Putamen (tissue), 1 donor: ENCODE measurements at places on chromosomes 5 and 9.
A peak's percentile ranks its signal among the peaks of the same experiment; 100 is the strongest.

GRCh38 chr9:17462869-17463464, 115.9 kb upstream of the SH3GL2 start:
- DNase-seq: peak; percentile 20

DNA sequence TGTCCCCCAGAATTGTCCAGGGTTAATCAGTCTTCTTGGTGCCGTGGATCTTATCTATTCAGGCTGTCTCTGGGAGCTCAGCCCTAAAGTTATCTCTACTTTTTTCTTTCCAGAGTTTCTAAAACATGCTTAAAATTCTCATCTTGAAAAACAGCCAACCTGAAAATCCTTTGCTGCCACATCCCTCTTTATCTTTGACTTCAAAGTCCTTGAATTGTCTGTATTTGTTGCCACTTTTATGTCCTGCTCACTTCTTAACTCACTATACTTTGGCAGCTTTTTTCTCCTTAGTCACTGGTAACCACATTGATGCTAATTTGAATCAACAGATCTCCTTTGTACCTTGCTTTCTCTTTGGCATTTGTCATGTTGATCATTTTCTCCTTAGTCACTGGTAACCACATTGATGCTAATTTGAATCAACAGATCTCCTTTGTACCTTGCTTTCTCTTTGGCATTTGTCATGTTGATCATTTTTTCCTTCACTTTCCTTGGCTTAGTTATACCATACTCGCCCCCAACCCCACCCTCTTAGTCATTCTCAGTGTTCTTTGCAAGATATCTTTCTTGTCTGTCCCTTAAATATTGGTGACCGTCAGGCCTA, 8.5 kb downstream of the DMXL1 start:
- DNase-seq: no peak

DNA sequence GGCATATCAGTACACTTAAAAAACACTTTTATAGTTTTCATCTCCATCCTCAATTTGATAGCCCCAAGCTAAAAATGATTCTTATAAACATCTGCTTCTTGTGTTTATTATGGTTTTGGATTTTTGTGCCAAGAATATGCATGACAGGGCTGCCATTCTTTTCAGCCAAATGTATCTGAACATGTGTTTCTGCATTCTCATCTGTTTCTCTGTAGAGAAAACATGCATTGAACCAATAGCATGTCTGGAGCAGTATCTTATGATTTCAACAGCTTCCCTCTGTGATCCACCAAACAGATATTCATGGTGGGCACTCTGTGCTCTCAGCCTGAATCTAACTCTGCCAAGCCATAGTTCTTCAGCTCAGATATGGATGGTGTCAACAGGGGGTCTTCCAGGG, 99.3 kb upstream of the ERCC6L2 start:
- no peak for DNase-seq

DNA sequence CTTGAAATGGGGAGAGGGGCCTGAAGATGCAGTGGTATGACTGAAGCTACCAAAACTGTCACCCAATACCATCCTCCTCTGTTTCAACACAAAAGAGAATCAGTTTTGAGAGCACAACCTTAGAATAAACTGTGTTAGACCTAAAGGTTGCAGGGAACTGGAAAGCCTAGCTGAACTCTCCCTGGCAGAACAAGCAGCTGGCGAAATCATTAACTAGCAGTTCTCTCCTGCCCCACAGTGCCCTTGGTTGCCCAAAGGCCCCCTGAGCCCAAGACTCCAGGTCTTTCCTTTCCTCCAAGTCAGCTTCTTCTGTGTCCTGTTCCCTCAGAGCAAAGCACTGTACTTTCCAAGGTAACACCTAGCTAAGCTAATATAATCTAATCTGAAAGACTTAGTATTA, 135.4 kb upstream of the SLC30A5 start:
- no peak for DNase-seq

- no peak for DNase-seq
Measured at GRCh38 chr9:136020206-136020605, 59.0 kb upstream of the UBAC1 start.

DNA sequence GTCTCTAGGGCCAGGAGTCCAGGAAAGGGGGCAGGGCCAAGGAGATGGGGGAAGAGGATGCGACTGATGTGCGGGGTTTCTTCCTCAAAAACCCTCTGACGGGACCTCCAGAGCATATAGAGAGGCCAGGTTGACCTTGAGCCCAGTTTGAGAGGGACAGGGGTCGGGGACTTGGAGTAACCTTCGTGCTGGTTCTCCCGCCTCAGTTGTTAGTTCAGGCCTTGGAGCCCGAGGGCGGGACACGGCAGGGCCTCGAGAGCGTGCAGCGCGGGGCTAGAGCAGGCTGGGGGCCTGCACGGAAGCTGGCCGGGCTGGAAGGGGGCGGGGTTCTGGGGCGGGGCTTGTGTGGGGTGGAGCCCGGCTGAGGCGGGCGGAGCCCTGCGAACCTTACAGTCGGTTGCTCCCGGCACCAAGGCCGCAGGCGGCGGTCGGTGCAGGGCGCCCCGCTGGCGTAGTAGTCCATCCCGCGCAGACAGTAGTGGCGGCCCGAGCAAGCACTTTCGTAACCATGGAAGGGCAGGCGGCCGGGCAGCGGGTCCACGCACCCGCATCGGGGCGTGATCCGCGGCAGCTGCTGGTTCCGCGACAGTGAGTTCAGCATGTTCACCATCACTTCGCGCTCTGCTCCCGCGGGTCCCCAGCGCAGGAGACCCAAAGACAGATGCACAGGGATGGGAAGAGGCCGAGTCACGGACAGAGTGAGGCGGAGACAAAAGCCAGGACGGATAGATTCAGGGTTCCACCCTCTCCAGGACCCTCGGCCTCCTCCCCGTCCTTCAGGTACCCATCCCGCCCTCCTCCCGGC, 4.0 kb upstream of the MYORG start:
- peak; percentile 82 for DNase-seq

DNA sequence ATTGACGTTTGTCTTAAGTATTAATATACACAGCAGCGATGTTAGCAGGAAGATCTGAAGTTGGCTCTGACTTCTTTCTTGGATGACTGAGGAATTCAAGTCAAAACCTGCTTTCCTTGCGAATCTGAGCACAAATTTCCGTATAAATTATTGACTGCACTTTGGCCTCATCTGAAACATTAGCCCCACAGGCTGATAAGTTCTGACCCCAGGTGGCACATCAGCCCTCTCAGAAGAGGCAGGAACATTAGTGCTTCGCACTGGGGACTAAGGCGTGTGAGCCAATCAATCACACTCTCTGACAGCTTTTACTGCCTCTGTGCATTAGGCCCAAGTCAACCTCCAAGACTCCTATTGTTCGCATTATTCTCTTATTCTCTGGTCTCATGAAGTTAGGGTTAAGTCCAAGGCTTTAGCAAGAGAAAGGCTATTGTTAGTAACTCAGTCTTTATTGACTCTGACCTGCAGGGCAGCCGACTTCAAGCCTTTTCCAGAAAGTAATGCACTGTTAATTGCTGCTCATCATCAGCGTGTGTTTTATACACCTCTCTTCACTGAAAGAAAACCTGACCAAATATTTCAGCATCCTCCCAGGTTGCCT, 84.2 kb downstream of the ZNF608 start:
- DNase-seq: no peak

DNA sequence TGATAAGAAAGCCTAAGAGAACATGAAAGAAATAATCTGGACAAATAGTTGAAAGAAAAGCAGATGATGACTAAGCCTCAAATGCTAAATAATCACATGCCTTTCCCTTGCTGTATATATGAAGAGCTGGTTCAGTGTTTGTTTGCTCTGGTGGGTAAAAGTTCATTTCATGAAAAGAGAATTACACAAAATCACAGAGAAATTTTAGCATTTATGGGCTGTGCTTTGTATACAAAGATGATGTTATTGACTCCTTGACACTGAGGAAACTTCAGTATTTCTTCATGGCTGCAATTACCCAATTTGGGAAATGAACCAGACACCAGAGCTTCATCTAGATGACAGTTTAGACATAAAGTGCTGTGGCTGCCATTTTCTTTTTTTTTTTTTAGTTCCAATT, 527.2 kb downstream of the NR2F1-AS1 start:
- DNase-seq: no peak

DNA sequence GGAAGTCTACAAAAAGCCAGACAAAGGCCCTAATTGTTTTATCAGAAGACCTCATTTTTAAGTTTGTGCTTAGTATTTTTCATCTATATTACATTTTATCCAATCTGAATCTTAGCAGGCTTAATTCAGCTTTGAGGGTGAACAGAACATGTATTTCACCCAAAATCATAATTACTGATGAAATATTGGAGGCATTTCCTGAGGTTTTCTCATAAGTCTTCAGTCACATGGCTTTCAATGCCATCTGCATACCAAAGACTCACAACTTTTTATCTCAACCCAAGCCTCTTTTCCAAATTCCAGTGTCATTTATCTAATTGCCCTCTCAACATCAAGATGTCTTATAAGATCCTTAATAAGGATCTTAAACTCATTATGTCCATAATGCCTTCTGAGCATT, 150.8 kb downstream of the TTC39B start:
- no peak for DNase-seq

DNA sequence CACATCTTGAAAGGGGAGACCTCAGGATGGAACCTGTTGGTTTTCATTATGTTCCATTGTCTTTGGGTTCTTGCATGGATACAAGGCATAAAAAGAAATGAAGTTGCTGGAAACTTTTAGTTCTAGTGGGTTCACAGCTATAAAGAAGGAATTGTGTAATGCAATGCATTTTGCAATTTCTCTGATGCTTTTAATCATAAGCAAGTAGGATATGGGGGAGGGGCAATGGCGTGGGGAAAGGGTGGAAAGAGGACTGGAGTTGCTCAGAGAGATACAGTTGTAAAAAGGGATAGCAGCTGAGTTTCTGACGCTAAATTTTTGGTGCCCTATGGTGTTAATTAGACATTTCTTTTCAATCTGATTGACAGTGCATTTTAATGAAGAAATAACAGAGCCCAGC, 88.6 kb upstream of the FANCC start:
- DNase-seq: no peak

DNA sequence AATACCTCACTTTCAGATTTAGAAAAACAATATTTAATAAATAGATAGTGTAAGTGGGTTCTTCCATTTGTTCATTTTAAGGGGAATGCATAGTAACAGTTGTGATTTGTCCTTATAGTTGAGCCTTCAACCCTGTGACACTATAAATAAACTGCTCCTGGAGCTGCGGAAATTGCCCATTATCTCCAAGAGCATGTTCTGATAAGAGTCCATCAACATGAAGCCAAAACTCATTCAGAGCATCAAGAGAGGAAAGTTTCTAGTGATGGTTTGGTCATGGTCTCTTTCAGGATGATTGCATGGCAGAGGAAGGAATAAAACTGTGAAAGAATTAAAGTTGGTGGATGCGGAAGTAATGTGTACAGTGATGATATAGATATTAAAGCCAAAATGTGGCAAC, 772.1 kb upstream of the DMAC1 start:
- DNase-seq: no peak

DNA sequence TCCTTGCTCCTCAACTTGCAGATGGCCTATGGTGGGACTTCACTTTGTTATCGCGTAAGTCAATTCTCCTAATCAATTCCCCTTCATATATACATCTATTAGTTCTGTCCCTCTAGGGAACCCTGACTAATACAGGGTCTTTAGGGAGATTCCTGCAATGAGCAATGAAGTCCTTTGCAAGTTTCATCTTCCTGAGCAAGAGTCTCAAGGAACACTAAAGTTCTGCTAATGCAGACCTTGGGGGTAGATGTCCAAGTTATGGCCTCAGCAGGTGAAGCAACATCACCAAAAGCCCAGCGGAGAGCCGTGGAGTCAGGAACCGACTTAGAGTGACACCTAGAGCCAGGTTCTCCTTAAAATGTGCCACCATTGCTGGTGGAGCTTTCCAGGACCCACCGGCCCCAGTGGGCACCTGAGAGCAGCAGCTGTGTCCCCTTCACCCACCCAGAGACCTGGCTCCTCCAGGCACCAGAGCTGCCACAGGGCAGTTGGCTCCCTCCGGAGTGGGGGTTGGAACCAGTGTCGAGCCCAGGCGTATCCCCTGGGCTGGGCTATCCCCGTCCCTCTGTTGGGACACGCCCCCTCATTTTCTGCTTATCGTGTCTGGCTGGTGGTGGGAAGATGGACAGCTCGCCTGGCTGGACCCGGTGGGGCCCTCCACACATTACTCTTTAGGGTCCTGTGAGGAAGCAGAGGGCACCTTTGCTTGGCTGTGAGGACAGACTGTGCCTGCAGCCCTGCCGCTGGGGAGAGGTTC, 10.9 kb upstream of the FCN1 start:
- no peak for DNase-seq

- DNase-seq: no peak
Measured at GRCh38 chr9:17480966-17481365, 97.9 kb upstream of the SH3GL2 start.

- no peak for DNase-seq
Measured at GRCh38 chr5:82044010-82044409, 72.2 kb downstream of the ATG10 start.

- DNase-seq: no peak
Measured at GRCh38 chr5:72994578-72994977, 38.7 kb downstream of the FCHO2 start.

- DNase-seq: no peak
Measured at GRCh38 chr5:63164838-63165535, 586.4 kb downstream of the LRRC70 start.

DNA sequence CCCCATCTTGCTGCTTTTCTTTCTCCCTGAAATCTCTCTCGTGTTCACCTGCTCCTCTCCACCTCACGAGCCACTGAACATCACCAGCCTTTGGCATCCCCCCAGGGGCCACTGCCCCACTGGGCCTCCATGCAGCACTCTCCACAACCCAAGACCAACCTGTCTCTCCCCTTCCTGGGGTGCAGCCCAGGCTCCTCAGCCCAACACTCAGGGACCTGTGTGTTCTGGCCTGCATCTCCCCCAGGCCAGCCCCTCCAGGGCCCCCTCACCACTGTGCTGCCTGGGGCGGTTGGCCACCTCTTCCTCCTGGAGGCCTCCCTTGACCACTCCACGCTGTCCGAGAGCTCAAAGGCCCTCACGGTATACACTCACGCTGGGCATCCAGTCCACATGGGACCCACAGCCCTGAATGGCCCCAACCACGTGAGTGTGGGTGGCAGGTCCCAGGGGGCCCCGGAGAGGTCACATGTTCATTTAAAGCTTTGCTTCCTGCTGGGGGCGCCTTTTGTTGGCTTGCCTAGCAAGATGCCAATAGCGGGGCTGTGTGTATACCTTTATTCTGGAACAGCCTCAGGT, 453 bp upstream of the DOK3 start:
- DNase-seq: no peak

DNA sequence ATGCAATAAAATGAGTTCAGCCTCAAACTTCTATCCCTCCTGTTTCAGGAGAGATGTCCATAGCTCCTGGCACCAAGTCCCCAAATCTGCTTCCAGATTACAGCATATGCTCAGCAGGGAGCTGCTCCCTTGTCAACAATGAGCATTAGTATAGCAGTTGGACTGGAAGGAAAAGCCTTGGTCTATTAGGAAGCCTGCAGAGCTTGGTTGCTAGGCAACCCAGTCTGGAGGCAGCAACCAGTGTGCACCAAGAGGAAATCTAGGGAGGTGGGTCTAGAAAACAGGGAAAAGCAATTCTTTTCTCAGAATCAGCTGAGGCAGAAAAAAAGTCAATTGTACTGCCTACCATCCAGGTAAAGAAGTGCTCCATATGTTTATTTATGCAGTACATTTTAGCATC, 229.5 kb upstream of the NMUR2 start:
- peak; percentile 62 for DNase-seq
